A549 treated with GW870086 at 1 μM for 4 hours (cell line): ENCODE measurements at places on chromosomes 16 and 17. TPM values are rescaled to one million over a fixed set of nuclear protein-coding genes. Genes with fewer than 3 reads are reported as not detected.

Gene OVCA2
- 63.4 to 83.5 TPM (median 77.3 TPM) in 5 replicates for total RNA-seq

Gene CNTNAP1
- 4.4 to 6.3 TPM (median 5.4 TPM) in 5 replicates for total RNA-seq

Gene MYH1
- total RNA-seq = not detected in 5 replicates

Gene AURKB
- total RNA-seq = 139 to 152 TPM (median 146 TPM) in 5 replicates

Gene NOD2
- 0.05 TPM in 1 of 5 replicates, not detected in the others for total RNA-seq

Gene HOXB7
- total RNA-seq = 29.6 to 32.2 TPM (median 30.8 TPM) in 5 replicates

Gene TMEM208
- total RNA-seq = 87.8 to 98.8 TPM (median 94.3 TPM) in 5 replicates
